Stimulated activated CD8-positive, alpha-beta memory T cell treated with anti-CD3 and anti-CD28 coated beads, Interleukin-12 subunit alpha, Interleukin-12 subunit beta, amount 100 ng/mL, for 4 hours (primary cell): ENCODE measurements at places on chromosomes 12 and 14.

GRCh38 chr12:51917746-51918453 is 10.6 kb downstream of the ACVRL1 start:
- no peak for DNase-seq

- DNase-seq = no peak
Measured at GRCh38 chr14:93643127-93643526, 145.2 kb downstream of the PRIMA1 start.

- no peak for DNase-seq
Measured at GRCh38 chr12:54993181-54993835, 8.7 kb upstream of the TESPA1 start.

DNA sequence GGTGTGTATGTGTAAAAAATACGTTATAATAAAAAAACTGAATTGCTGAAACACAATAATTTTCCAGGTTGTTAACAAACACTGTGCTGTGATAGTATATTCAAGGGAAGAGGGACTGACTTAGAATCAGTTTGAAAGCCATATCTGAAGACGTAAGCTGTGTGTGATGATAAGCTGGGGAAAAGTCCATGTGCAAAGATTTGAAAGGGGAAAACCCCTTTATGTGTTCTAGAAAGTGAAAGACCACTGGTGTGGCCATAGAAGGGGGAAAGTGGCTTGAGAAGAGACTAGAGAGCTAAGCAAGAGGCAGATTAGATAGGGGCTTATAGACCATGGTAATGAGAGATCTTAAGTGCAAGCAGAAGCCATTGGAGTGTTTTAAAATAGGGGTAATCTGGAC is 195.9 kb upstream of the GZMB start:
- no peak for DNase-seq

DNA sequence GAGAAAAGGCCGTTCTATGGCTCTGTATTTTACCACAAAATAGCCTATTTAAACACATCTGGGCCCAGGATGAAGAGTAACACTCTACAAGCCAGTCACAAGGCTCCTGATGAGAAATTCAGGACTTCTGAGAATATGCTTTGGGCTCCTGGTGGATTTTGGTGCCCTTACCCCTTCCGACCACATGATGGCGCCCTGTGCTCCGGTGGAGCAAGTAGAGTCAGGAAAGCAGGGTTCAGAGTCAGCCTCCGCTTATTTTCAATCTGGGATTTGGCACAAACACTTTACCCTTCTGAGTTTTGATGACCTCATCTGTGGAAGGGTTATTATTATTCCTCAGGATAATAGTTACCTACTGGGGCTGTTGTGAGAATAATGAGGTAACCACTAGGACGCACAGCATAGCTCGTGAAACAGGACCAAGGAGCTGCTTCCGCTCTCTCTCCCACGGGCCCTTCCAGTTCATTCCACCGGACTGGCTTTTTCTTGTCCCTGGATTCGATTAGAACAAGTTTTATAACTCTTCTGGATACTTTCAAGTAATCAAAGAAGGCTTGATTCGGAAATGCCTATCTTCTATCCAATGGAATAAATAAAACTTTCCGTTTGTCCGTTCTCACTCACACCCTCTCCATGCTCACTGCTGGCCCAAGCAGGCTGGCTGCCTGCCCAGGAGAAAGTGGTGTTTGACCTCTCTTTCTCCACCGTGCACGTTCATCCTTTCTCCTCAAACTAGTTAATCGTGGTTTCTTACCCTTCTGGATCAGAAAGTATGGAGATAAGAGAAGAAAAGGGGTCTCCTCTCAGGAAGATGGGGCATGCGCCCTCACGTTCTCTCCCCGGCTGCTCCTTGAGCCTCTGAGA is 104.6 kb downstream of the GALC start:
- DNase-seq = no peak
